ENCODE measurements at places on chromosomes 2 and 18. TPM values are rescaled to one million over a fixed set of nuclear protein-coding genes. Genes with fewer than 3 reads are reported as not detected.
A peak's percentile ranks its signal among the peaks of the same experiment; 100 is the strongest.

- DNase-seq, result no peak
Measured at GRCh38 chr2:173264603-173265366, 89.9 kb upstream of the CDCA7 start.

- DNase-seq, result no peak
Measured at GRCh38 chr18:6781142-6781714, 51.7 kb downstream of the ARHGAP28 start.

- DNase-seq, result peak; percentile 4
Measured at GRCh38 chr18:12092398-12093229, 1.0 kb upstream of the ANKRD62 start.

- DNase-seq, result no peak
Measured at GRCh38 chr18:59279193-59279592, 5.9 kb upstream of the RAX start.

The SKOR2 gene
- total RNA-seq, result not detected

The SLC4A5 gene
- total RNA-seq, result 0.10 TPM

The UGT1A3 gene
- total RNA-seq, result not detected

The SP5 gene
- total RNA-seq, result not detected

The ZNF385B gene
- not detected for total RNA-seq

The FBXO11 gene
- total RNA-seq, result 25.6 TPM

Data from RPMI7951 (cell line).